NCI-H2171 treated with DMSO at 0.1 percent for 48 hours (cell line): ENCODE measurements at places on chromosomes 5 and 9.

- DNase-seq = no peak
Observed at GRCh38 chr9:108040783-108041182, 551.2 kb upstream of the KLF4 start.

GRCh38 chr5:146562461-146562860 lies 46.5 kb upstream of the GPR151 start:
- DNase-seq = no peak

GRCh38 chr5:27172693-27173092 lies 134.3 kb upstream of the CDH9 start:
- no peak for DNase-seq

DNA sequence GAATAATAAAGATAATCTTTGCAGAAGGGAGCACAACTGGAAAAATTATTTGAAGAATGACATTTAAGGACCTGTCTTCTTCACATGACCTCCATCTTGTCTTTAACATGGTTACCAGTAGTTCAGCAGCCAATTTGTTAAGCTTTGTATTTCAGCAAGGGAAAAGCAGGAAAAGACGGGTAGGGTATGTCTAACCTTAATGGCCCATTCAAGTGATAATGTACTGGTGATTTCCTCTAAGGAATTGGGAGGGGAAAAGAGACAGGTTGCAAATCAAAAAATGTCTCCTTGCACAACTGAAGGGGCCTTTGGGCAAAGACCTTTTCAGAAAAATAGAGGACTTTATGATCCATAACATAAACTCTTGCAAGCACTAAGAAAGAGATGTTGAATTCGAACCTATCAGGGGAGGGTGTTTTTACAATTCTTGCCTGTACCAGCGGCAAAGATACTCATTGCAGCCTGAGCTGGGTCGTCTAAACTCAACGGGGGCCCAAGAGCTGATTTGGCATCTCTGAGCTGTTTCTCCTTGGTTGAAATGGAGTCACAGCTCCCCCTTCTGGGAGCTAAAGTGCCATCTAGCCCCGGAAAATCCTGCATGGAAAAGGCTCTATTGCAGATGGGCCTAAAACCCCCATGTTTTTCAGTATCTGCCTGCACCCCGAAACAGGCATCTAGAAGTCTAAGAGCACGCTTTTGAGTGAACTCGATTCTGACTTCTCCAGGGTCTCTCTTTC lies 3.8 kb downstream of the BRINP1 start:
- DNase-seq = peak; percentile 59

DNA sequence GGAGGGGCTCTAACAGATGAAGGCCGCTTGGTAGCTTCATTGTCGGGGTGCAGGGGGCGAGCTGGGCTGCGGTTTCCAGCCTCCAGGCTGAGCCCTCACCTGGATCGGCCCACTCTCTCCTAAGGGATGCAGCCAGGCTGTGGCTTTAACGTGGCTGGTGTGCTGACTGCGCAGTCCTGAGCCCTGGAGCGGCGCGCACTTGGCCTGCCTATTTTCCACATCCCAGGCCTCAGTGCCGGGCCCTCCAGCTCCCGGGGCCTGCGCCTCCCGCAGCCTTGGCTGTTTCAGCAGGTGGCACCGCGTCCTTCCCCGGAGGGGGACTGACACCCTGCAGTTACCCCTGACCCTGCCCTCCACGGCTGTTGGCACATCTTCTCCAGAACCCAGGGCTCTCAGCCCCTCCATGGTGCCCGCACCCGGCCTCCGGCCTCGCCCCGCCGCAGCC lies 1.4 kb downstream of the RNU6ATAC start:
- DNase-seq = no peak

DNA sequence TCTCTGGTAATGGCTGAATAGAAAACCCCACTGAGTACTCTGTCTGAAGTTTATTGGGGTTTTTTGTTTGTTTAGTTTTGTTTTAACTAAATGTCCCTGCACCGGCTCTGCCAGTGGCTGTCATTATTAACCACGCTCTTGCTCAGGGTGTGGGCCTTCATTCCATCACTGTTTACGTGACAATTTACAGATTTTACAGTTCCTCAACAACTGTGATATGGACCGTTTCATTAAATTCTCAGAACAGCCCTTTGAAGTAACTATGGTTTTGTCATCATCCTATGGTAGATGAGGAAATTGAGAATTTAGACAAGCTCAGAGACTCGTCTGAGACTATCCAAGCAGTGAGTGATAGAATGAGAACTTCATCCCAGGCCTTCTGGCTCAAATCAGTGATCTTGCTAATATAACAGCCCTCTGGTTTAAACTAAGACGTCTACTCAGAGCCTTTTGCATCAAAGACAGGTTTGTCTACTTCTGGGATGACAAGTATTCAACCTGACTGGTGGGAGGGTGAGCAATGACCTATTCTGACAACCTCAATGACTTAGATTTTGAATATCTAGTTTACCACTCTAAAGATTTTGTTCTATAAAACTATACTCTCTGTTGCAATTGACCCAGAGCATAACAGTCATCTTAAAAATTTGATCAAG lies 77.3 kb upstream of the MAP3K1 start:
- DNase-seq = no peak

DNA sequence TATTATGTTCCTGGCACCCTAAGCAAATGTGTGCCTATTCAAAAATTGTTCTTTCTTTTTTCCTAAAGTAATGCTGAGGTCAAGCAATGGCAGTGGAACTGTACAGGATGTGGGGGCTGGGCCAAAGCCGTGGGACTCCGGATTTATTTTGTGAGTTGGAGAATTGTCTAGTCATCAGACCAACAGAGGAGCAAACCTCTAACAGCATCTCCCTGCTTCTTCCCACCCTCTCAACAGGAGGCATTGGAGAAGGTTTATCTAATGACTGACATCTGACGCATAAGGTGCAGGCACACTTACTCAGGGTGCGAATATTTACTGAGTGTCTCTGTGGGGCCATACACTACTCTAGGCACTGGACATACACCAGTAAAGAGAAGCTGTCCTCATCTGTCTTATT lies 38.6 kb downstream of the MARCHF11 start:
- no peak for DNase-seq

DNA sequence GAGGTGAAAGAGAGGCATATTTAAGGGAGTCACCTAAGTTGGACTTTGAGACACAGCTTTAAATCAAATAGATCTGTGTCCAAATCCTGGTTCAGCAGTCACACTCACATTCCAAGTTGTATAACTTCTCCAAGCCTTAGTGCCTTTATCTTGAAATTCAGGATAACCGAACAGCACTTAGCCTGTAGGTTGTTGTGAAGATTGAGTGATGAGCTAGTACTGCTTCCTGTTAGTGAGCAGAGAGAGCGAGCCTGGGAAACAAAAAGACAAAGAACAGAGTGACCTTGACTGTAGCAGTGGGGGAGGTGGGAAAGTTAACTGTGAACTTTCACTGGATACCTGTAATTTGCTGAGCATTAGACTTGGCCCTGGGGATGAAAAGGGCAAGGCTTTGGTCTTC lies 22.4 kb downstream of the MAML1 start:
- DNase-seq = no peak

DNA sequence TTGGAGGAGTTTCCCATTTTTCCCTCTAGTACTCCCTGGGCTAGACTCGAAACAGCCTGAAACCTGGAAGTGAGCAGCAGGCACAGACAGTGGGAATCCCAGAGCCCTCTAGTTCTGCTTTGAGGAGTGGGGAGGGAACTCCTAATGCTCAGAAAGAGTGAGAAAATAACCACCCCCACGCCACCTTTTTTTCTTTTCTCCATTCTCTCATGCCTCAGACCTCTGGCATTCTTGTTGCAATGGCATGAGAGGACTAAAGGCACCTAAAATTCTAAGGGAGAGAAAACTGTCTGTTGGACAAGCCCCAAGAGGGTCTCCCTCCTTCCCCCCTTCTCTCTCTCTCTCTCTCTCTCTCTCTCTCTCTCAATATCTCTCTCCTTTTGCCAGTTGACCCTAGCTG lies 15.1 kb upstream of the IRF1 start:
- no peak for DNase-seq

- no peak for DNase-seq
Observed at GRCh38 chr9:104795082-104795481, 31.2 kb downstream of the NIPSNAP3B start.

DNA sequence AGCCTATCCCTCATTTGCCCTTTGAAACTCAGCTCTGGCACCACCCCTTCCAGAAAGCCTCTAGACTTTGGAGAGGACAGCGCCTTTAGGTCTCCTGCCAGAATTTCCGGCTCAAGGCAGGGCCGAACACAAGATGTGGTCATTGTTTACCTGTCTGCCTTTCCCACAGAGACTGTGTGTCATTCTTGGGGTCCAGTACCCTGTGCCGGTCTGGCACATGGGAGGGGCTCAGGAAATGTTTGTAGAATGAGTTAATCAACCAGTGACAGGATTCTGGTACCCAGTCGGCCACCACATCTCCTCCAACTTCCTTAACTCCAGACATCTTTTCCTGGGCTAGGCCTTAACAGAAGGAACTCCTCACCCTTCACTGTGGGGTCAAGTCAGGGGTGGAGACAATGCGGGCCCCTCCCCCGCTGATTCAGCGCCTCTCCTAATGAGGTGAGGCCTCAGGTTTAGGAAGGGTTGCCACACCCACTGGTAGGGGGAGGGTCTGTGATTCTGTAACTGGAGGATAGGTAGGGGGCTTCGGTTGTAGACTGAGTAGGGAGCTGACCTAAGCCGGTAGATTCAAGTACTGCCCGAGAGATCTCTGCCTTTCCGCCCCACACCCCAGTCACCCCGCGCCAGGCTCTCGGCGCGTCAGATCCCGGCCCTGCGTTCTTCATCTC lies 29.3 kb downstream of the PCDH1 start:
- peak; percentile 60 for DNase-seq

- no peak for DNase-seq
Observed at GRCh38 chr9:107953556-107954125, 464.1 kb upstream of the KLF4 start.

DNA sequence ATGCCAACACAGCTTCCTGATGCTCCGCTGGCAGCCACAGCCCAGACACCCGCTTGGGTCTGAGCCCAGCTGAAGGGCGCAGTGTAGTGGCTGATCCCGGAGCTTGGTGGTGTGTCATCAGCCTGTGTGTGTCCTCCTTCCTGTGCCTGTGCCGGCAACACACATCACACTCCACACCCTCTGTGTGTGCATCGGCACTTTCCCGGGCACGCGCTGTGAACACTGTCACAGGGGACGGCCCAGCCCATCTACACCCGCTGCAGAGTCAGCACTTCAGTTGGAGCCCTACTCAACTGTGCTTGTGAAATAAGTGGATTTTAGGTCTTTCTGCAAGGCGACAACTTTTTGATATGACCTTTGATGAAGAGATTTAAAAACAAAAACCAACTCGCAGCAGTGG lies 189.4 kb downstream of the IRX2 start:
- DNase-seq = no peak

- no peak for DNase-seq
Observed at GRCh38 chr5:155773680-155774079, 553.3 kb upstream of the SGCD start.

- DNase-seq = no peak
Observed at GRCh38 chr5:79707535-79707934, 17.9 kb downstream of the CMYA5 start.

DNA sequence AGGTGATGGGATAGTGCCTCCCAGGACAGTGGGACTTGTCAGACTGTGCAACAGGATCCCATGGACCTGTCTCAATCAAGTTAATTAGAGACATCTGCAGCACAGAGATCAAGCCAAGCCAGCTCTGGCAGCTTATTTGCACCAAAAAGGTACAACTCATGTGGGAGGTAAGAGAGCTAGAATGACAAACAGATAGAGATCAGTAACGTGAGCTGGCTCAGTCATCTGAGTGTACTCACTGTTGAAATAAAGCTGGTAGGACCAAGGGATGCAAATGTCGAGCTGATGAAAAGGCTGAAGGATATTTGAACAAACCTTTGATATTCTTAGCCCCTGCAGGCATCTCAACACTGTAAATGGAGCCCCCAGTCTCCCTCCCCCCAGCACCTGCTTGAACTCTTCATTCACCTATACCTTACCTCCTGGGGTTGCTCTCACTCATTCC lies 198.1 kb downstream of the EFNA5 start:
- DNase-seq = peak; percentile 81

GRCh38 chr5:2353211-2353610 lies 398.3 kb downstream of the IRX2 start:
- peak; percentile 79 for DNase-seq

DNA sequence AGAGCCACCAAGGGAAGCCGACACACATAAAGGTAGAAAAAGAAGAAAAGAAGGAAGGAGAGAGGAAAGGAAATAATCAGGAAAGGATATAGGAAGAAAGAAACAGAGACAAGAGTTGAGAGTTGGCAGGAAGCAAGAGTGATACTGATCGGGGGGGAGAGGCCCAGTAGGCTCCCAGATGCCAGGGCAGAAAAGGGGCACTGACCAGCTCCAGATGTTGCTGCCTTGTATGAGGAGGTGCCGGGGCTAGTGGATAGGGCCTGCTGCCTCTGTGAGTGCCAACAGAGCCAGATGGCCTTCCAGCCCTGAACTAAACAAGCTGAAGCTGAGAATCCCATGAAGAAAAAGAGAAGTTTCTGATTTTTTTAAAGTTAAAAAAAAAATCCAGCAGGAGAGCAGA lies 82.0 kb upstream of the TRIM32 start:
- no peak for DNase-seq

DNA sequence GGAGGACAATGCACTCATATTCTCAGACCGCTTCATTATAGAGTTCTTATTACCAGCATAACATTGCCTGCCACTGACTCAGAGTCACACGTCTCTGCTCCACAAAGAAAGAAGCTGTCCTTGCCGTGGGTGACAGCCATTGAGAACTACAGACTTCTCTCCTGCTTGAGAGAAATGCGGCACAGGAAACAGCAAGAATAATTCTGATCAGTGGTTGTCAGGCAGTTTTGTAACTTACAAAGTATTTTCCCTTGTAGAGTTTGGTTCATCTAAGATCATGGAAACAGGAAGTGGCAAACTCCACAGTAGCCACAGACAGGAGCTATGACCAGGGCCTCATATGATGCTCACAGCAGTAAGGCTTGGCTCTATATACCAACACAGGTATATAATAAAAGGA lies 47.0 kb downstream of the KCNV2 start:
- no peak for DNase-seq

GRCh38 chr9:105357937-105358336 lies 89.9 kb upstream of the FSD1L start:
- DNase-seq = no peak

- DNase-seq = no peak
Observed at GRCh38 chr5:152094716-152095115, 170.1 kb upstream of the GLRA1 start.

DNA sequence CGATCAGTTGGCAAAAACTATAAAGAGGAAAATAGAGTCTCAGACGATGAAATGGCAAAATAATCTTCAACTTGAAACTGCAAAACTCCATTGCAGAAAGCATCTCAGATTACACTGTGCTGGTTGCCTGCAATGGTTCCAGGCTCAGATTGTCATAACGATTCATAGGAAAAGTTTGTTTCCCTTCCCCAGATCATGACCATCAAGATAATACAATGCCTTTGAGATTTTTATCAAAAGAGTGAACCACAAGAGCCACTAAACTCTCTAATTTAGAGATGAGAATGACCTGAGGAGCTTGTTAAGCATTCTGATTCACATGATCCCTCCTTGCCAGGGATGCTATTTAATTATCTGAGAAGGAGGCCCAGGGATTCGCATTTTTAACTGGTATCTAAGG lies 52.6 kb upstream of the ITGA1 start:
- DNase-seq = no peak
